Hepatic stellate cell (primary cell): ENCODE measurements at places on chromosomes 16 and 17.

- no peak for DNase-seq
These were observed 8.0 kb upstream of the MYH2 start for GRCh38 chr17:10557422-10557821.

GRCh38 chr16:54957403-54958166 lies 26.9 kb downstream of the IRX5 start:
- DNase-seq = no peak

- DNase-seq = no peak
These were observed 32.3 kb downstream of the GRB7 start for GRCh38 chr17:39769974-39770587.

DNA sequence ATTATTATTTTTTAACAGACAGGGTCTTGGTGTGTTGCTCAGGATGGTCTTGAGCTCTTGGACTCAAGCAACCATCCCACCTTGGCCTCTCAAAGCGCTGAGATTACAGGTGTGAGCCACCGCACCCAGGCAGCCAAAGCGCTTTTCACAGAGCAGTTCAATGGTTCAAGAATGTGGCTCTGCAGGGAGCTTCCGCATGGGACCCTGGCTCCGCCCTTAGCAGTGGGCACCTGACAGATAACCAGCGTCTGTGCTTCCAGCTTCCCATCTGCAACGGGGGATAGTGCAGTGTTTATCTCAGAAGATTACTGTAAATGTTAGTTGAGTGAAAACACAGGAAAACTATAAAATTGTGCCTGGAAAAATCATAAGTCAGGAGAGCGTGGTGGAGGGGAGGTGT lies 99.4 kb downstream of the KCNJ12 start:
- DNase-seq = no peak

DNA sequence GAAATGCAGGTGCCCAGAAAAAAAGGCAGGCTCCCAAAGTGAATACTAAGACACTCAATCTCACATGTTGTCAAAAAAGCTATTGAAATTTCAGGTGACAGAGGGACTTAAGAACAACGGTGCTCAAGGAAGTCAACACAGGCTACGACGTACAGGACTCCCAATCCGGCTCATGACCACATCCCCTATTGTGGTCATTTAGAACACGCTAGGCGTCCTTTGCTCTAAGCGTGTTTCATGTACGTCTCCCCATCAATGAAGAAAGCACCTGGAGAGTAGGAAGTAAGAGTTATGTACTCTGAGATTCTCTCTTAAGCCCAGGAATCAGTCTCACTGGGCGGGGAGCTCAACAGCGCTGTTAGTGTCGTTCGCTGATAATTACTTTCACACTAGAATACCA lies 94.1 kb downstream of the MRM3 start:
- no peak for DNase-seq

- DNase-seq = no peak
These were observed 327.9 kb downstream of the HS3ST4 start for GRCh38 chr16:26019381-26020242.

GRCh38 chr16:84367750-84368307 lies 509 bp upstream of the ATP2C2 start:
- DNase-seq = no peak

DNA sequence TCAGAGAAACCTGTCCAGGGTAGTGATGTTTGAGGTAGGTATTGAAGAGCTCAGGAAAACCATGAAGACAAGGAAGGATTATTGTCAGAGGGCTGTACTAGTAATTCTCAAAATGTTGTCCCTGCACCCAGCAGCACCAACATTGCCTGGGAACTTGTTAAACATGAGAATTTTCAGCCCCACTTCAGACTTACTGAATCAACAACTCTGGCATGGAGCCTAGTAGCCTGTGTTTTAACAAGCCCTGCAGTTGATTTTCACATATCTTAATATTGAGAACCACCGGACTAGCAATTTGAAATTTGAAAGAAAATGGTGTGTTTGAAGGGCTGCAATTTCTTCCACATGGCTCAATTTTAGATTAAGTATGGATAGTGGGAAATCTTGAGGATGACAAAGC lies 2.8 kb upstream of the KIF2B start:
- DNase-seq = no peak

DNA sequence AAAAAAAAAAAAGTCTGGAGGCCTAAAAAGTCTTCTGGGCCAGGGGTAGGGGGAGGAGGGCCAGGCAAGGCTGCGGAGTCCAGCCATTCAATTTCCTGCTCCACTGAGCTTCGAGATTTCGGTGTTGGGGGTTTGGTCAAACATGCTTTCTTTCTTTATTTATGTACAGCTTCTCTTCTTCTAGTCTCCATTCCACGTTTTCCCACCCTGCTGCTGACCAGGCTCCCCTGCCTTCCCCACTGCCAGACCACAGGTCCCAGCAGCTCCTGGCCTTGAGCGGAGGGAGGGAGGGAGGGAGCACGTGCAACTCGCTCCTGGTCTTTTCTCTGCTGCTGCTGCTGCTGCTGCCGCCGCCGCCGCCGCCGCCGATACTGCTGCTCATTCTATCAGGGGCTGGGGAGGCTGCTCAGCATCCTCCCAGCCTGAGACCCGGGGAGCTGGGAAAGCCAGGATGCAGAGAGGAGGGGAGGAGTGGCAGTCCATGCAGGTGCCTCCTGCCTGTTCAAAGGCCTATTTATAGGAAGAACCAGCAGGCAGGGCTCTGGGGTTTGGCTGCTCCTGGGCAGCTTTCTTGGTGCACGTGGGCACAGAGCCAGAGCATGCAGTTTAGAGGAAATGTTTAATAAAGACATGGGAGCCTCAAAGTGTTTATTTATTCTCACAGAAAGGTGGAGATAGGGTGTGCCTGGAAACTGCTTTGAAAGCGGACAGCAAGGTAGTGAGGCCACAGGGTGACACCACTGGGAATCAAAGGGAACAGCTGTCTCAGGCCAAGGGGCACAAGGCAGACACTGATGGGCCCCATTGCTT lies 23.4 kb upstream of the ZFHX3 start:
- DNase-seq = peak; percentile 48

- DNase-seq = no peak
These were observed 72.0 kb upstream of the LGALS9 start for GRCh38 chr17:27558842-27559505.

- DNase-seq = no peak
These were observed 1.1 kb upstream of the TEKT3 start for GRCh38 chr17:15342460-15342859.

DNA sequence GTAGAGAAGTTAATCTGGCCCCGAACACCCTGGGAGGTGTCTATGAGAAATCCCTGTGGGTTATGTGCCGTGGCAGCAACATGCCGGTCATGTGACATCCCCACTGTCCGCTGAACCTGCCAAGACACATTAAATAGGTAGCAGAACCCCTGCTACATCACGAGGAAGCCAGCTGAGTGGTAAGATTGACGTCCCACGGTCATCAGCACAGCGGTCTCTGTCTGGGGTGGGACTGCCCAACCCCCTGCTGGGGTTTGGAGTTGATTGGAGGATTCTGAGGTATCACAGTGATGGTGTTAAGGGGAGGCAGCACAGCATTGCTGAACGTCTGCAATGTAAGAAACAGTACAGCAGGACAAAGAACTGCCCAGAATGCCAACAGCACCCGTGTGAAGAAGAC lies 2.0 kb downstream of the TMED6 start:
- DNase-seq = no peak

DNA sequence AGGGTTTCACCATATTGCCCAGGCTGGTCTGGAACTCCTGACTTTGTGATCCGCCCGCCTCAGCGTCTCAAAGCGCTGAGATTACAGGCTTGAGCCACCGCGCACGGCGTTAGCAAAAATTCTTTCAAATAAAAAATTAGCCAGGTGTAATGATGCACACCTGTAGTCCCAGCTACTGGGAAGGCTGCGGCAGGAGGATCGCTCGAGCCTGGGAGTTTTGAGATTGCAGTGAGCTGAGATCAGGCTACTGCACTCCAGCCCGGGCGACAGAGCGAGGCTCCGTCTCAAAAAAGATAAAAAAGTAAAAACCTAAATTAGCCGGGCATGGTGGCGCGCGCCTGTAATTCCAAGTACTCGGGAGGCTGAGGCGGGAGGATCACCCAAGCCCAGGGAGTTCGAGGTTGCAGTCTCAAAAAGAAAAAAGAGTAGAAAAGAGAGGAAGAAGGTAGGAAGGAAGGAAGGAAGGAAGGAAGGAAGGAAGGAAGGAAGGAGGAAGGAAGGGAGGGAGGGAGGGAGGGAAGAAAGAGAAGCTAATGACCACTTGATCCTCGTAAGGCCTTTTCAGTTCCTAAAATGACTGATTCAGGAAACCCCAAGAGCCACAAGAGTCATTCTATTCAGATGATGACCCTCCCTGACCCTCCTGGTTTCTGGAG lies 59.2 kb downstream of the SRL start:
- no peak for DNase-seq

- DNase-seq = no peak
These were observed 68.0 kb upstream of the GAS7 start for GRCh38 chr17:10266296-10266876.

- DNase-seq = no peak
These were observed 2.0 kb upstream of the INPP5K start for GRCh38 chr17:1518410-1518809.

GRCh38 chr17:40473573-40474365 lies 27.7 kb downstream of the TNS4 start:
- no peak for DNase-seq

DNA sequence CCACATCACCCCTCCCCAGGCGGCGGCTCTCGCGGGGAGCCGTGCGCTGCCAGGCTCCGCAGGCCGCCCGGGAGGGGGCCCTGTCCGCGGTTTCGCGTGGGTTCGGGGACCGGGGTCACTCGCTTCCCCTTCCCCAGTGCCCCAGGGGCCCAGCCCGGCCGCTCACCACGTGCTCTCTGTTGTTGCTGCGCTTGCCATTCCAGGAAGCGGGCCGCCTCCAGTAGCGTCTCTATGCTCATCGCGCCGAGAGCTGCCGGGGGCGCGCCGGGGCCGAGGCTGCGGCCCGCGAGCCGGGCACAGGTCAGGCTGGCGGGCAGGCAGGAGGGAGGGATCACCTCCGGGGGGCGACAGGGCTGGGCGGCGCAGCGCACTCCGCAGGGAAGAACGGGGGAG lies 390 bp downstream of the MNT start:
- DNase-seq = peak; percentile 56

DNA sequence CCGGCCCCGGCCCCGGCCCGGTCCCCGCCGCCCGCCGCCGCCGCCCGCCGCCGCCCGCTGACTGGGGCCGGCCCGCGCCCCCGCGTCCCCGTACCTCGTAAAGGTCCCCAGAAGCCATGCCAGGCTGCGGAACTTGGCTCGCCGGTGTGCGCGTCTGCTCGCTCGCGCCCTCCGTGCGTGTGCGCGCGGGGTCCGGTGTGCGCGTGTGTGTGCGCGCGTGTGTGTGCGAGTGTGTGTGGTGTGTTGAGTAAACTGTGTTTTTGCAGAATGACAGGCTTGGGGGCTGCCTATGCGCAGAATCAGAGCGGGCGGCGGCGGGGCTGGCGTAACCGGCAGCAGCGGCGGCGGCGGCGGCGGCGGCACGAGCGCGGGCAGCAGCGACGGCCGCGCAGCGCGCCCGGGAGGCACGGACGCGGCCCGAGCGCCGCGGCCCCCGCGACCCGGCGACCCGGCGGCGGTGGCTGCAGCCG lies 307 bp downstream of the CDYL2 start:
- DNase-seq = peak; percentile 52

DNA sequence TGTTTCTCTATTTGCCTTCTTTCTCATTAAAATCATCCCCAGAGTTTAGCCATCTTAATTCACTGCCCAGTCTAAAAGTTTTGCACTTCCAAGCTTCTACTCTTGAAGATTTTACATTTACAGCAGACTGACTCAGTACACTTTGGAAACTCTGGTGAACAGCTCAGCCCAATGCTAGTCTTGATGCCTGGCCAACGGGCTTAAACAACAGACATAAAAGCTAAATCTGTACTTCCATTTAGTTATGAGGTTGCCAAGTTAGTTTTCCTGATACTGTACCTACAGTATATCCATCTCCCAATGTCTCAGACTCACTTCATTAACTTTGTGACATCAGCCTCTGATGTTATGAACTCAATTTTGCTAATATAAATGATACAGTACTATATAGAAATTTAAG lies 891.8 kb upstream of the SOX9 start:
- DNase-seq = no peak

DNA sequence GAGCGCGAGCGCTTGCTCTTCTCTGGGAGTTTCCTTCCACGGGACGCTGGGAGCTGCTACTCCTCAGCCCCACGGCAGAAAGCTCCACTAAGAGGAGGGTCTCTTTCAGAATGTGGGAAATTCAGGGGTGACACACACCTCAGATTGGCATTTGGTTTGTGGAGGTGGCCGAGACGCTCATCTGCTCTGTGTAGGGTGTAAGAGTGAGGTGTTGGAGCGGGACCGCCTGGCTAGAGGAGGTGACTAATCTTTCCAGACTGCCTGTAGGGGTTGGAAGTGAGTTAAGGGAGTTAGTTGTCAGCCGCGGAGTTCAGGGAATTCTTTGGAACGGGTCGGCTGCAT lies 735 bp downstream of the PSMD11 start:
- peak; percentile 56 for DNase-seq

DNA sequence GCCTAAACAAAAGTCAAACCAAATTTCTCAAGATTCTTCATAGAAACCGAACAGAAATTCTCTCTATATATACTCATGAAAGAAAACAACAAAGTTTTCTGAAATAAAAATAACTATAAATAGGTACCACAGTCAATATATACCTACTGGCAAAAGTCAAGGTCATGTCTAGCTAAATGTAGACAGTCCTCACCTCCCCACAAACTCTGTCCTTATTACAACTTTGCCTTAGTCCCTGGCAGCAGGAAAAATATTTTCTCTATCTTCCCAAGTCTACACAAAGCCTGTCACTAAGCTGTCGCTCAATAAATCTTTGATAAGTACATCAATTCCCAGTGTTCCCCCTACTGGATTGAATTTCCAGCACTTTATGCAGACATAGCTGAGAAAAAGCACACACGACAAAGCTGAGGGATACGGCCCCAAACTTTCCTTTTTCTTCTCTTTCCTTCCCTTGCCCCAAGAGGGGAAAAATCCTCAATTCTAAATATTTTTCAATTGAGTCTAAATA lies 2.7 kb downstream of the CFAP20 start:
- no peak for DNase-seq

DNA sequence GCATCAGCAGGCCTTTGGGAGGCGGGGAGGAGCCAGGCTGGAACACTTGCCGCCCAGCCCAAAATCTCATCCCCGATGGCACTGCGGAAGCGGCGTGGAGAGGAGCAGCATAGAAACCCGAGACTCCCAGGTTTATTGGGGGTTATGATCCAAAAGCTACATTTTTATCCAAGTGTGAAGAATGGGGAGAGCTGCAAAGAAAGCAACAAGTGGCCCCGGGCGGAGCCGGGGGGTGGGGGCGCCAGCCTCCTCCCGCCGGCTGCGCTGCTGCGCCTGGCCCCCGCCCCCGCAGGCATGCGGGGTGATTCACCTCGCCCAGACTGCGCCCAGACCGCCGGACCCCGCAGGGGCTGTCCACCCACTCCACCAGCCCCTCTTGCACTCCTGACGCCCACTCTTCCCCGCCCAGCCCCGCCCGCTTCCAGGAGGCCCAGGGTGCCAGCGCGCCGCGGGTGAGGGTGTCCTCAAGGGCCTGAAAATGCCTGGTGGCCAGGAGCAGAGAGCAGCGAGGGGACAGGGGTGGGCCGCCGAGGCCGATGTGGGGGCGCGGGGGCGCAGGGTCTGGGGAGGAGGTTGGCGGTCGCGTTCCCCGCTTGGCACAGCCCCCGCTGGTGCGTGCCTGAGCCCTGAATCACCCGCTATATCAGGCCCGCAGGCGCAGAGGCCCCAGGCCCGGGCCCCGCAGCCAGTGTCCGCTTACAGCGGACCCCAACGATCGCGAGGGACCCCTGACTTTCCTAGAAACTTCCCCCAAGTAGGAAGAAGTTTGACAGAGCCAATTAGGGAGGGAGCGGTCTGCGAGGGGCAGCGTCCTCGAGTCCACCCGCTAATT lies 1.3 kb downstream of the CAVIN1 start:
- DNase-seq = peak; percentile 71
